ENCODE measurements at places on chromosomes 7 and 10.

DNA sequence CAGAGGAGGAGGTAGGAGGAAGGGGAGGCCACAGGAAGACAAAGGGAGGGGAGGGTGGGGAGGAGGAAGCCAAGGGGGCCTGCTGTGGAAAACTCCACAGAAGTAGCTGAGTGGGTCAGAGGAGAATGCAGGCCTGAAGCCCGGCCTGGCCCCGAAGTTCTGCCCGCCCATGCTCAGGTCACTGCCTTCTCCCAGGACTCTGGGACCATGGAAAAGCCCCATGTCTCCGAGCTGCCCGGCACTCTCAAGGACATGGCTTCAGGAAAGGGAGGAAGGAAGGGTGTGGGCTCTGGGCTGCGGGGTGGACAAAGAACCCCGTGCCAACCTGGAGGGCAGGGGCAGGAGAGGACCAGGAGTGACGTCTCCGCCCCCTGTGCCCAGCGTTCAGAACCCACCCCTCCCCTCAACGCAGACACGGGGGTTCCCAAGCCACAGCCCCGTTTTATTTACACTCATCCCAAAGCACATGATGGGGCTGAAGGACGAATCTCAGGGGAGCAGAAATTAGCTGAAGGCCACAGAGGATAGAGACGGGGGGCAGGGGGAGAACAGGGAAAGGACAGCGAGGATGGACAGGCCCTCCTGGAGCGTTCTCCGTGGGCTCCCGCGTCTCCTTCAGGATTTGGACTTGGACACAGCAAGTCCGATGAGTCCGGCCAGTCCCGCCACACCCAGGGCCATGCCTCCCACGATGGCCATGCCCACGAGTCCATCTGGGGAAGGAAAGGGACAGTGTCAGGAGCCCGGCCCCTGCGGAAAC lies 1.8 kb upstream of the CLDN15 start:
- no peak for DNase-seq

DNA sequence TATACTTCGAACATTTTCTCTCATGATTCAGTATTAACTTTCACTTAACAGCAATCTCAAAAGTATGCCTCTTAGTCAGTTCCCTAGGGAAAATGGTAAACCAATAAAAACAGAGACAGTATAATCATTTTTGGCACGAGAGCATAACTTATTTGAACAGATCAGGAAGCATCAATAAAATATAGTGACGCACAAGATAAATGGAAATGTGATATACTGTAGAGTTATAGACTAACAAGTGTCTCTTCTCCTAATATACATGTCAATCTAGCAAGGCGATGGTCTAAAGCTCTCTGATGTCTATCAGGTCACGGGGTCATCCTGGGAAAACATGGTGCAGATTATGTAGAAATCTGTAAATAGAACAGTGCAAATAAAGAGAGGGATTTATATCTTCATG lies 131.6 kb downstream of the HGF start:
- DNase-seq, result no peak

GRCh38 chr10:78349911-78350663 lies 316.4 kb downstream of the RPS24 start:
- DNase-seq, result no peak

- DNase-seq, result no peak
Measured at GRCh38 chr7:153276394-153276793, 516.8 kb downstream of the ACTR3B start.

GRCh38 chr7:38574086-38574485 lies 57.1 kb downstream of the AMPH start:
- DNase-seq, result no peak

GRCh38 chr7:157785486-157786186 lies 448.8 kb downstream of the DNAJB6 start:
- DNase-seq, result no peak

- DNase-seq, result no peak
Measured at GRCh38 chr7:105011831-105012502, 2.0 kb upstream of the KMT2E start.

DNA sequence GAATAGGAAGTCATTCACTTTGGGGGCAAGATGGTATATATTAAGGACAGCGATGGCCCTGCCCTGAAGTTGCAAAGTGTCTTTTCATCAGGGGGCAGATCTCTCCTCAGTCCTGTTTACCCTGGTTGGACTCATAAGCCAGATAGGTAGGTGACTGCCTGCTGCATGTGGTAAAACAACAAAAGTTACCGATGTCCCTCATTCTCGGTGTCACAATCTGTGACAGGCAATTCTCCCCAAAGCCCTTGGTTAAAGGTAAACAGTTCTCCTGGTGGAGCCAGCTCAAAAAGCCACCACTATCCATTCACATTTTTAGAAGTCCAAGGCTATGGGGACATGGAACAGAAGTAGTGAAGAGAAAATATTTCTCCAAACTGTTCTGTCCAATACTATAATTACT lies 9.9 kb upstream of the SLC25A13 start:
- DNase-seq, result no peak

DNA sequence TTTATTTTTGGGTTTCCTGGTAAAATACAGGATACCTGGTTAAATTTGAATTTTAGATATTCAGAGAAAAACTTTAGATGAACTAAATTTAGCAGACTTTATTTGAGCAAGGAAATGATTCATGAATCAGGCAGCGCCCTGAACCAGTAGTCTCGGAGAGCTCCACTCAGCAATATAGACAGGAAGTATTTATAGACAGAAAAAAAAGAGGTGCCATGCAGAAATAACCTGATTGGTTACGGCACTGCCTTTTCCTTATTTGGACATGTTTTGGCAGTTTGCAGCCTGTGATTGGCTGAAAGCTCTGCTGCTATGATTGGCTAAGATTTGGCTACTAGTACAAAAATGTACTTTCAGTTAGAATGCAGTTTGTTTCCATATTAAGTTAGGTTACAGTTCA lies 198.3 kb upstream of the DKK1 start:
- DNase-seq, result no peak

DNA sequence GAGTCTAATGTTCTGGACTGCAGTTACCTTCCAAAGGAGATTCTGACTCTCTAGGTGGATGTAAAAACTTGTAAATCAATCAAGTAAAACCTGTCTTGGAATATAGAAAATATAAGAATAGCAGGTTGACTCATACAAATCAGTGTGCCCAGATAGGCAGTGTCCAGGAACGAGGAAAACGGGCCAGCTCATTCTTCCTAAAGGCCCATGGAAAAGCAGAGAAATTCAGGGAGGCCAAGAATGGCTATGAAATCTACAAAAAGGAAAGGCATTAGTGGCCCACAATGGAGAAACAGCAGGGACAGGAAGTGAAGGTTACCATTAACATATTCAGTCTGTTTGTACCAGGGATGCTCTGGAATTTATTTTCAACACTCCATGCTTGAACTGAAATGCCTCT lies 14.9 kb downstream of the GLI3 start:
- DNase-seq, result no peak

GRCh38 chr10:14039968-14040668 lies 290.6 kb downstream of the FRMD4A start:
- no peak for DNase-seq

- no peak for DNase-seq
Measured at GRCh38 chr7:94003446-94004023, 620 bp downstream of the BET1 start.

DNA sequence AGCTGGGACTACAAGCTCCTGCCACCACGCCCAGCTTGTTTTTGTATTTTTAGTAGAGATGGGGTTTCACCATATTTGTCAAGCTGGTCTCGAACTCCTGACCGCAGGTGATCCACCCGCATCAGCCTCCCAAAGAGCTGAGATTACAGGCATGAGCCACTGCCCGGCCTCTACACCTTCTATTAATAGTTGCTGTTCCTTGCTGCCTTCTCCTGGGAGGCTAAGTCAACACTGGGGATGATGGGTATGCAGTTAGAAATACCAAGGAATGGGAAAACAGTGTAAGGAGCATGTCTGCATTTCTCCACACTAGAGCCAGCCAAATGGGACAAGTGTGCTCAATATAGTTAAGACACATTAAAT lies 97.3 kb upstream of the PDLIM1 start:
- DNase-seq, result no peak

DNA sequence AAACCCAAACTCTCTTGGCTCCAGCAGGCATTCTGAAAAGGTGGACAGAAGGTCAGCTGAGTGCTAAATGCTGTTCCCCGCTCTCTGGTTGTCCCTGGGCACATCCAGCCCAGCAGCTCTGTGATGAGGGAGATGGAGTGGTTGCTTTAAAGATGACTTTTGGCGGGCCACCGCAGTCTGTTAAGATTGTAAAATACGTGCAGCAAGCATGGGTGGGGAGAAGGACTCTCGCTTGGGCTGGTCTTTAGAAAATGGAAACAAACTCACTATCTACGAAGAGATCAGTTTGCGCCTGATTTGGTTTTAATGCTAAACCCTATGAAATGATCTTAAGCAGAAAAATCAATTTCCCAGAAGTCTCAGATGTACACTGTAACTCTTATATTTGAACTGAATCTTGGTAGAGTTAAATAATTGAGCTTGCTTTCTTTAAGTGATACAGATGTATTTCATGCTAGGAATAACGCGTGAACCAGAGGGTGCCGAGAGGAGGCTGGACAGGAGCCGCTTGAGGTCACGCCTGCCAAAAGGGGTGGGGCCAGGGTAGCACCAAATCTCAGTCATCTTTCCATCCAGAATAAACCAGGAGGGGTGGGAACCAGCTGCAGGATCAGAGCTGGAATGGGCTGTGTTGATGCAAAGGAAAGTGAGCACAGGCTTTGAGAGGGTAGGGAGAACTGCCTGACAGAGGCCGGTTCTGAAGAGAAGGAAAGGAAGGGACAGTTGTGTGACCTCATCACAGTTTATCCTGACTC lies 170.2 kb upstream of the MKI67 start:
- DNase-seq, result no peak

DNA sequence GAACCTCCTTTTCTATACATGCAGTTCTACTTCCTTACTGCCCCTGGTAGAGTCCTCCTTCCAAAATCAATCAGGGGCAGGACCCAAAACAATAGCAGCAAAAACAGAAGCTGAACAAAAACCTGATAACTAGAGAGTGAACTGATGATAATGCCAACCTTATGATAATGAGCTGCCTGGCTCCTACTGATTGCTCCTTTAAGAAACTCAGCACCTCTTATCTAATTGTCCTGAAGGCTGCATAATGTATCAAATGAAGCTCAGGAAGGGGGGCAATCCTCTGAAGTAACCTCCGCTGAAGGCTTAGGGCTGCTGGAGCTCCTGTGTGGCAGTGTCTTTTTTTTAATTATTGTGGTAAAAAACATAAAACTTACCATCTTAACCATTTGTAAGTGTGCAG lies 257.0 kb downstream of the PHTF2 start:
- no peak for DNase-seq

DNA sequence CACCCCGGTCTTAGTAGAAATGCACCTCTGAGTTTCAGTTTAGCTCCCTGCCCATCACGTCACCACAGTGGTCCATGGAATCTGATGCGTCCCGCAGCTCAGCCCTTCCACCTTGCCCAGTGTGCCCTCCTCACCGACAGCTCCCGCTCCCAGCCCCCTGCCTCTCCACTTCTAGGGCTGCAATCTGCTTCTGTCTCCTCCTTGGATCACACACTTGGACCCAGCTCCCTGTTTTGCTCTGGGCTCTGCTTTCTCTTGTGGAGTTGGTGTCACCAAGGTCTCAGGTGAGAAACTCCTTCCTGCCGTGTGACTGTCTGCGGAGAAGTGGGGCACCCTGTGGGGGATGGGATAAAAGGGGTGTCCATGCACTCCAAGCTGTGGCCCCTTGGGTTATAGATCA lies 37.9 kb downstream of the GPR26 start:
- no peak for DNase-seq

DNA sequence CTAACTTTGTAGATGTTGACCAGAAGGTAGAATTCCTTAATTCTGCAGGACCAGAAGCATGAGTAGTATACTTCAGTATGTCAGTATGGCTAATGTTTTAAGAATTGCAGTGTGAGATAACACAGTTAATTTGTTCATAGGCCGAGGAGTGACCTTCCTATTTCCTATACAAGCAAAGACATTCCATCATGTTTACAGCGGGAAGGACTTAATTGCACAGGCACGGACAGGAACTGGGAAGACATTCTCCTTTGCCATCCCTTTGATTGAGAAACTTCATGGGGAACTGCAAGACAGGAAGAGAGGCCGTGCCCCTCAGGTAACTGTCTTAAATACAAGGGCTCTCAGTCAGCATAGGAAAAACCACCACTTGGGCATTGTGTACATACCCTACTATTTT lies 7.2 kb downstream of the DDX21 start:
- no peak for DNase-seq

DNA sequence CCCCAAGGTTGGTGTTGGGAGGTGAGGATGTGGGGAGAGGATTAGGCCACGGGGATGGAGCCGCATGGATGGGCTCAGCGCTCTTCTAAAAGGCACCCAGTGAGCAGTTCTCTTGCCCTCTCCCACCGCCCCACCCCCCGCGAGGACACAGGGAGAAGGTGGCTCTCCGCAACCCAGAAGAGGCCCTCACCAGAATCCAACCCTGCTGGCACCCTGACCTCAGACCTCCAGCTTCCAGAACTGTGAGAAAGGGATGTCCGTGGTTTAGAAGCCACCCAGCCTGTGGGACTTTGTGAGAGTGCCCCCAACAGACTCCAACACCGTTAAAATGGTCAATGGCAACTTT lies 242.8 kb upstream of the PPP2R2D start:
- no peak for DNase-seq

- DNase-seq, result peak; percentile 54
Measured at GRCh38 chr7:2709553-2710285, 21.7 kb downstream of the AMZ1 start.

GRCh38 chr10:93280121-93280698 lies 201.9 kb downstream of the MYOF start:
- DNase-seq, result no peak

- no peak for DNase-seq
Measured at GRCh38 chr7:55203300-55203699, 161.8 kb upstream of the LANCL2 start.

DNA sequence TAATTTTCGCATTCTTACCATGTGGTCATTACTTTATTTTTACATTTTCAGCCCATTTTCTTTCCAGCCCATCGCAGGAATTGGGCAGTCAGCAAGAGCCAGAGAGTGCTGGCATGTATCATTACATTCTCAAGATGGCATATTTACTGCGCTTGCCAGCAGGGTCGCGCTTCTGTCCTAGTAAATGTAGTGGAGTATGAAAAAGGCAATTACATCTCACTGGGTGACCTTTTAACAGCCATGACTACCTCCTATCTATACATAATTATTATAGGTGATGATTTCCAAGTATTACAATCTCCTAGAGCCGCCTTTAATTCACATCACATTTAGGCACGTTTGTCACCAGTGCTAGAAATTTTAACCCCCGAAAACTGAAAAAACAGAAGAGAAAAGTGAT lies 433.7 kb upstream of the MGMT start:
- DNase-seq, result no peak

GRCh38 chr10:114874827-114875411 lies 53.3 kb downstream of the FHIP2A start:
- DNase-seq, result no peak

- DNase-seq, result no peak
Measured at GRCh38 chr7:158296798-158297104, 290.9 kb downstream of the PTPRN2 start.

DNA sequence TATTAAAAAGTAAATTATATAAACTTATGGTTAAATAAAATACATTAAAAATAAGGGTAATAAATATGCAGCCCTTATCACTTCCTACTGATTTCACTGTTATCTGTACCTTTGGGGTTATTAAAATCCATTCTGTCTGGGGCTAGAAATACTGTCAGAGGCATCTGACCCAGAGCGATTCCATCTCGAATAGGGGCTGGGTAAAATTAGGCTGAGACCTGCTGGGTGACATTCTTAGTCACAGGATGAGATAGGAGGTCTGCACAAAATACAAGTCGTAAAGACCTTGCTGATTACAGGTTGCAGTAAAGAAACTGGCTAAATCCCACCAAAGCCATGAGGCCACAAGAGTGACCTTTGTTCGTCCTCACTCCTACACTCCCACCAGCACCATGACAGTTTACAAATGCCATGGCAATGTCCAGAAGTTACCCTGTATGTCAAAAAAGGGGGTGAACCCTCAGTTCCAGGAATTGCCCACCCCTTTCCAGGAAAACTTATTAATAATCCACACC lies 77.6 kb downstream of the COBL start:
- no peak for DNase-seq
